ENCODE measurements at places on chromosomes 2 and 18. TPM values are rescaled to one million over a fixed set of nuclear protein-coding genes. Genes with fewer than 3 reads are reported as not detected.

BCL2 gene
- 1.6 TPM for total RNA-seq

REEP1 gene
- 0.50 TPM for total RNA-seq

CXCR2 gene
- not detected for total RNA-seq

PCARE gene
- total RNA-seq: not detected

DNAH7 gene
- total RNA-seq: 1.2 TPM

LHCGR gene
- not detected for total RNA-seq

C2orf81 gene
- 1.1 TPM for total RNA-seq

TMBIM1 gene
- total RNA-seq: 321 TPM

COLEC11 gene
- total RNA-seq: 0.92 TPM

ASB18 gene
- not detected for total RNA-seq

OXER1 gene
- total RNA-seq: not detected

MSTN gene
- total RNA-seq: under 0.01 TPM

CAMKMT gene
- total RNA-seq: 15.7 TPM

ZSCAN30 gene
- total RNA-seq: 22.1 TPM

ATF2 gene
- 37.5 TPM for total RNA-seq

CCDC141 gene
- total RNA-seq: 2.6 TPM

TRIP12 gene
- total RNA-seq: 338 TPM

FAM228A gene
- 0.79 TPM for total RNA-seq
